ENCODE measurements at places on chromosomes 6 and 20.
A peak's percentile ranks its signal among the peaks of the same experiment; 100 is the strongest.

GRCh38 chr6:157762636-157763035 lies 60.4 kb upstream of the SNX9 start:
- peaks cover 83% of the 10 kb centered on the region for H3K4me1 ChIP-seq
- H3K27ac ChIP-seq, result peak overlapping the region; percentile 98
- H3K27me3 ChIP-seq, result no peaks in the 10 kb centered on the region
- DNase-seq, result no peak
- no peaks in the 10 kb centered on the region for H3K36me3 ChIP-seq
- H3K4me3 ChIP-seq, result no peak overlapping the region

DNA sequence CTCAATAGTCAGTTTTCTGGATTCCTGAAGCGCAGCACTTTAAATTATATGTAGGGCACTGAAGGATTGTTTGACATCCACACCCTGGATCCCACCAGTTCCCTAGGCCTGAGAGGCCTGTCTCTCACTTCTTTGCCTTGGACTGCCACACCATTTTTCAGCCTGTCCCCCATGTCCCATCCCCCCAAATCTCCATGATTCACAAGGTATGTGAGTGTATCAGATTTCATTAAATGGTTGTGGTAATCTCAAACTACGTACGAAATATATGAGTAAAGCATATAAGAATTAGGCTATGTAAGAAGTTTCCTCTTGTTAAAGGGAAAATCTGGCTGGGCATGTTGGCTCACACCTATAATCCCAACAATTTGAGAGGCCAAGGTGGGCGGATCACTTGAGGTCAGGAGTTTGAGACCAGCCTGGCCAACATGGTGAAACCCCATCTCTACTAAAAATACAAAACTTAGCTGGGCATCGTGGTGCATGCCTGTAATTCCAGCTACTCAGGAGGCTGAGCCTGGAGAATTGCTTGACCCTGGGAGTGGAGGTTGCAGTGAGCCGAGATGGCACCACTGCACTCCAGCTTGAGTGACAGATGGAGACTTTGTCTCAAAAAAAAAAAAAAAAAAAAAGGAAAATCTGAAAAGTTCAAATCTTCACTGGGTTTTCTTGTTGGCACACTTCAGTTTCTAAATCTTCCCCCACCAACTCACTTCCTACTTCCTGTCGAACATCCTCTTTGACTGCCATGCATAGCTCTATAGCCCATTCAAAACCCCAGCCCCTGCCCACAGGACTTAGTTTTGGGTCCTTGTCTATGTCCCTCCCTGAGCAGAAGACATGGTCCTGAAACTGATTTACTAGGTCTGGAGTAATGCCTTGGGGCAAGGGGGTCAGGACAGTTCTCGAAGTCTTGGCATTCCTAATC lies 97.3 kb upstream of the SHLD1 start:
- no peak overlapping the region for H3K27ac ChIP-seq
- peaks cover 12% of the 10 kb centered on the region for H3K4me1 ChIP-seq
- no peak overlapping the region for H3K4me3 ChIP-seq
- H3K27me3 ChIP-seq, result no peaks in the 10 kb centered on the region
- no peak for DNase-seq

- H3K27ac ChIP-seq, result peak overlapping the region; percentile 24
- H3K4me1 ChIP-seq, result peaks cover 19% of the 10 kb centered on the region
- no peaks in the 10 kb centered on the region for H3K36me3 ChIP-seq
- H3K27me3 ChIP-seq, result no peaks in the 10 kb centered on the region
- no peak overlapping the region for H3K4me3 ChIP-seq
Observed at GRCh38 chr6:148565930-148566663, 180.7 kb upstream of the UST start.

- no peaks in the 10 kb centered on the region for H3K36me3 ChIP-seq
- no peak overlapping the region for H3K4me3 ChIP-seq
- no peak for DNase-seq
- peaks cover 31% of the 10 kb centered on the region for H3K27me3 ChIP-seq
- H3K27ac ChIP-seq, result no peak overlapping the region
Observed at GRCh38 chr6:70221715-70222438, 81.0 kb downstream of the COL9A1 start.

- peaks cover 35% of the 10 kb centered on the region for H3K4me1 ChIP-seq
- H3K27me3 ChIP-seq, result no peaks in the 10 kb centered on the region
- H3K27ac ChIP-seq, result no peak overlapping the region
- no peak overlapping the region for H3K4me3 ChIP-seq
- peaks cover 21% of the 10 kb centered on the region for H3K36me3 ChIP-seq
- DNase-seq, result no peak
Observed at GRCh38 chr6:93272896-93273295, 146.5 kb downstream of the EPHA7 start.

- H3K4me1 ChIP-seq, result no peaks in the 10 kb centered on the region
- peaks cover 19% of the 10 kb centered on the region for H3K27me3 ChIP-seq
- H3K4me3 ChIP-seq, result no peak overlapping the region
- H3K27ac ChIP-seq, result no peak overlapping the region
- DNase-seq, result no peak
- no peaks in the 10 kb centered on the region for H3K36me3 ChIP-seq
Observed at GRCh38 chr6:25833136-25833535, 1.3 kb upstream of the SLC17A1 start.

GRCh38 chr6:34067814-34068213 lies 78.1 kb downstream of the GRM4 start:
- no peak for DNase-seq
- H3K36me3 ChIP-seq, result no peaks in the 10 kb centered on the region
- H3K27ac ChIP-seq, result no peak overlapping the region
- no peak overlapping the region for H3K4me3 ChIP-seq

All from osteocyte (in vitro differentiated cells).